ENCODE measurements at places on chromosomes 6 and 20.

DNA sequence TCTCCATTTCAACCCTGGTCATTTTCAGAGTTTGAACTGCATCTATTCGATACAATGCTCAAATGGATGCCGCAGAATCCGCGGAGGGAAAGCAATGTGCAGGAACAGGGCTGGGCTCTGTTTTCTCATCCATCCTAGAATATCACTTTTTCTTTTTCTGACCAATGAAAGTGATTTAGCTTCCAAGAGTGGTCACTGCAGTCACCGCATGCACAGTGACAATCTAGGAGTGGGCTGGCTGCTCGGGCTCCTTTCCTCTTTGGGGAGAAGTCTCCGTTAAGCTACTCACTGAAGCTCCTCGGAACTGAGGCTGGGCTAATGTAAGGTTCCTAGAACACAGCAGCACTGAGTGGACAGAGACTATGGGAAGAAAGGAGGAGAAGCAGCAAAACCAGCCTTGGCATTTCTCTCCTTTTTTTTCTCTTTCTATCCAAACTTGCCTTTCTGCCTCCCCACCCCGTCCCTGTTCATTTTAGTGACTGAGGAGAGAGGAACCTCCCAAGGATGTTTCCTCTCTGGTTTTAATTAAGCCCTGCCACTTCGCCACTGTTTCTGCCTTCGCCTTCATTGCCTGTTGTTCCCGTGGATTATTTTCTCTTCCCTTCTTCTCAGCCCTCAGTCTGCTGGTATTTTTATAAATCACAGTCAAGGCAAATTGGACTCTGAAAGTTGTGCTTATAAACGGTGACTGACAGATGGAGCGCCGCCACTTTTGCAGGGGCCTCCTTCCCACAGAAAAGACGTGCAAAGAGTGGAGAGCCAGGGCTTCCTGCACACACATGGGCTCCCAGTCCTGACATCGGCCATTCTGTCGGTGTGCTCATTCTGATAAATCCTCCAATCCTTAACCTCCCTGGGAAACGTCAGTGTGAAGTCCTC is 41.1 kb downstream of the RAMACL start:
- no peak for DNase-seq

GRCh38 chr6:124873066-124873410 is 89.2 kb upstream of the RNF217 start:
- DNase-seq = no peak

DNA sequence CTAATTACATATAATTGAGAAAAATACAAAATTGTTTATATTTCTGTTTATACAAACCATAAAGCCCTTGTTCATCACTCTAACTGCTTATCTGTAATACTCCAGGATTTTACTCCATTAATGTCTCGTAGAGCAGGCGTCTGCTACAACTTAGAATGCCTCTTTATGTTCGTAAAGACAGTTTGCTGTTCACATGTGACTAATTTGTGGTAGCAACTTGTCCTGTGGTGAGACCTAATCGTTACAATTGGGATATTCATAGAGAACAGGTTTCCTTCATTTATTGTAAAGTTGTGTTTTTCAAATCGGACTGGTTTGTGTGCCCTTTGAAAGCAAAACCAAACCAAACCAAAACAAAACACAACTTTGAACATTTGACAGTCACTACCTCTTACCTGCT is 149.7 kb downstream of the ASCC3 start:
- no peak for DNase-seq

GRCh38 chr20:20561172-20561571 is 151.3 kb downstream of the RALGAPA2 start:
- DNase-seq = no peak

DNA sequence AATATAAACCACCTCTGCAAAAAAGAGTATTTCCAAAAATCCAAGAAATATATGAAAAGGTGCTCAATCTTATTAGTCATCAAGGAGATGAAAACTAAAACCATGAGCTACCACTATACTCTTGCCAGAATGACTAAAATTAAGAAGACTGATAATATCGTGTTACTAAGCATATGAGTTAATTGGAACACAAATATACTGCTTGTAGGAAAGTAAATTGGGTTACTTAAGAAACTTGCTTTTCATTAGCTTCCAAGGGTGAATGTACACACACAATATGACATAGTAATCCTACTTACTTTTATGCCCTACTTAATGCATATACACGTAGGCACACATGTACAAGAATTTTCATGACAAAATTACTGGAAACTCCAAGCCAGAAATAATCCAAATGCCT is 3.4 kb downstream of the THEMIS start:
- DNase-seq = no peak

DNA sequence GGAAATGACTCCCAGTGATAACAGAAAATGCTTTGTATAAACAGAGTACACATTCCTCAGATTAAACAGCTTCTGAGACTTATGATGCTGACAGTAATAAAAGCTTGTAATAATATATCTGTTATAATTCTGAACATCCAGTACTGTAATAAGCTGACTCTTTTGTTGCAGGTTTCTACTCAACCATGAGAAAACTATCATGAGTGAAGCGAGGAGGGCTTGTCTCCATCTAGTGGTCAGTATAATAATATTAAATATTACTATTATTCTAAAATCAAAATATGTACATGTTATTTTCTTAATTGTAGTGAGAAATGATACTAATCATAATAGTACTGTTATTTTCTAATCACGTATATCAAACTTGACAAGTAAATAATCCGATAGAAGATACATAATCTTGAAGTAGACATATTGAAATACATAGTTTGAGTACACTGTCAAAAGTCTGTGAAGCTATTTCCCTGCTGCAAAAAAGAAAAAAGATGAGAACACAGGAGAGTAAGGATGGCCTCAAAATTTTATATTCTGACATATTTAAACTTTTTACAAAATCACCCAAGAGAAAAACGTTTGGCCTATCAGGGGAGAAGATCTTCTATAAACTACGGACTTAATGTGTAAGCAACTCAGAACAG is 183.1 kb downstream of the MOXD1 start:
- peak; percentile 15 for DNase-seq

DNA sequence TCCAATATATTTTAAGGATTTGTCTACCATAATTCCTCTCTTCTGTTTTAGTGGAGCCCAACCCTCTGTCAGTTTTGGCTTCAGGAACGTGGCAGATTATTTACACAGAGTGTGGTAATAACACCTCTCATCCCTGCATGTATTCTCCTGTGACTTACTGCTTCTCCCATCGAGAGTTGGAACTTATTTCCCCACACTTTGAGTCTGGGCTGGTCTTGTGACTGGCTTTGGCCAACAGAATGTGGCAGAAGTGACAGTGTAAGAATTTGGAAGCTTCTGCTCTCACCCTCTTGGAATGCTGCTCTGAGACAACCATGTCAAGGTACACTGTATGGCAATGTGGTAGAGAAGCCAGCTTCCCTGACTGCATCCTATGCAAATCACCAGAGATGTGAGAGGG is 407.7 kb downstream of the EPM2A start:
- no peak for DNase-seq

- no peak for DNase-seq
Measured at GRCh38 chr6:107689190-107689589, 134.9 kb downstream of the SCML4 start.

DNA sequence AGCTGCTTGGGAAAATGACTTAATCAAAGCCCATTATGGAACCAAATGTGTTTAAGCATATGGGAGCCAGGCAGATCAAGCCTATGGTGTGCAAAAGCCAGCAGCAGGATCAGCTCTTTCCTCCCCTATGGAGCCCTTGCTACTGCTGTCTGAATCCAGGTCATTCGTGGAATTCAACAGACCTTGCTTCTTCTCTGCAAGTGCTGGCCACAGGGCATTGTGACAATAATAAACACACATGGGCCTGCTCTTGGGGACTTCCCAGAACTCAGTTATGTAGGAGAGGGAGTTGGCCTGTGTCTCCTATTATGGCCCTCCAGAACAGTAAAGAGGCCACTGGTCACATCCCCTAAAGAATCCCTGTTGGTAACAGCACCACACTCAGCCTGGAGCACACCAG is 18.6 kb downstream of the GFOD1 start:
- DNase-seq = no peak

DNA sequence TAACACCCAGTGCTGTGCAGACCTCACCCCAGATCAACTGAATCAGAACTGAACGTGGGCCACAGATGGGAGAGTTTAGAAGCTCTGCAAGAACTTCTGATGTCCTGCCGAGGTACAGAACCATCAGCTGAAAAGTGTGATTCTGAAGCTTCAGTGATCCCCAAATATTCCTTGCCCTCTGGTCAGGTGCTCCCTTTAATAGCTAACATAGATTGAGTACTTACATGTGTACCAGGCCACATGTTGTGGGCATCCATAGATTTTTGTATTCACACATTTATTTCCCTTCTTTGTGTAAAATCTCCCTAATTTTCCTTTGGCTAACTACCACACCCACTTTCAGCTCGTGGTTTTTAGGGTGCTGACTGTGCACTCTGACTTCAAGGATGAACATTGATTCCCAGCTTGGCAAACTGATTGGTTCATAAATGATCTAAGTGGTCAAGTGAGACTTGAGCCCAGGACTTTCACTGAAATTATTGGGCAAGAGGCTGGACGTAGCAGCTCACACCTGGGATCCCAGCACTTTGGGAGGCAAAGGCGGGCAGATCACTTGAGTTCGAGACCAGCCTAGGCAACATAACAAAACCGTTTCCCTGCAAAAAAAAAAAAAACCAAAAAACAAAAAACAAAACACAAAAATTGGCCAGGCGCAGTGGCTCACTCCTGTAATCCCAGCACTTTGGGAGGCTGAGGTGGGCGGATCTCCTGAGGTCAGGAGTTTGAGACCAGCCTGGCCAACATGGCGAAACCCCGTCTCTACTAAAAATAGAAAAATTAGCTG is 162.2 kb downstream of the BCAS1 start:
- no peak for DNase-seq

- DNase-seq = no peak
Measured at GRCh38 chr6:29708432-29709179, 14.6 kb upstream of the HLA-F start.

- no peak for DNase-seq
Measured at GRCh38 chr6:128655978-128656498, 135.6 kb upstream of the PTPRK start.

DNA sequence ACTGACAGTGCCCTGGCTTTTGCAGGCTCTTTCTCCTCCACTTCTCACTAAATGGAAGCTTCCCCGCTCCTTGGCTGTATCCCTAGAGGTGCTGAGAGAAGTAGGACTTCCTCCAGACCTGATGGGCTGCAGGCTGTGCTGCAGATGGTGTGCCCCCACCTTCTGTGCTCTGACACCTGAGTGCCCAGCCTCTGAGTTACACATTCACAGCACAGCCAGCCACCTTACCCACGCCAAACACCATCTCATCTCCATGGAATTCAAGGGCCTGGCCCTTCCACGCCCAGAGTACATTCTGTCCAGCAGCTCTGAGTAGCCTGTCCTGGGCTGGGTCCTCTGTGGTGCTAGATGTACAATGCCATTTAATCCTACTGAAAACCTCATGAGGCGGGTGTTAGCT is 5.3 kb downstream of the SFTA2 start:
- DNase-seq = no peak

- DNase-seq = no peak
Measured at GRCh38 chr6:24796616-24797290, 2.0 kb downstream of the ARMH2 start.

DNA sequence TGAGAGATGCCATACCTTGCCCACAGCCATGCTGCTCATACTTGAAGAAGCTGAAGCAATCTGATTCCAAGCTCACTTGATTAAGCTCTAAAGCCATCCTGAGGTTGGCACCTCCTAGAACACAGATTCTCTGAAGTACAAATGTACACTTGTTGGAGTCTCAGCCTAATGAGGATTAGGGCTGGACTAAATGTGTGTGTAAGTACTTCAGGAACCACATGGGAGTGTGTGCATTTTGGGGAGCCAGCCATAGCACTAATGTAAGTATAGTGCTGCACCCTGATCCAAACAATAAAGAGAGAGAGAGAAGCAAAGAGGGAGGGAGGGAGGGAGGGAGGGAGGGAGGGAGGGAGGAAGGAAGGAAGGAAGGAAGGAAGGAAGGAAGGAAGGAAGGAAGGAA is 458.6 kb downstream of the MAFB start:
- DNase-seq = no peak

- no peak for DNase-seq
Measured at GRCh38 chr20:39623584-39624234, 661.6 kb downstream of the DHX35 start.

DNA sequence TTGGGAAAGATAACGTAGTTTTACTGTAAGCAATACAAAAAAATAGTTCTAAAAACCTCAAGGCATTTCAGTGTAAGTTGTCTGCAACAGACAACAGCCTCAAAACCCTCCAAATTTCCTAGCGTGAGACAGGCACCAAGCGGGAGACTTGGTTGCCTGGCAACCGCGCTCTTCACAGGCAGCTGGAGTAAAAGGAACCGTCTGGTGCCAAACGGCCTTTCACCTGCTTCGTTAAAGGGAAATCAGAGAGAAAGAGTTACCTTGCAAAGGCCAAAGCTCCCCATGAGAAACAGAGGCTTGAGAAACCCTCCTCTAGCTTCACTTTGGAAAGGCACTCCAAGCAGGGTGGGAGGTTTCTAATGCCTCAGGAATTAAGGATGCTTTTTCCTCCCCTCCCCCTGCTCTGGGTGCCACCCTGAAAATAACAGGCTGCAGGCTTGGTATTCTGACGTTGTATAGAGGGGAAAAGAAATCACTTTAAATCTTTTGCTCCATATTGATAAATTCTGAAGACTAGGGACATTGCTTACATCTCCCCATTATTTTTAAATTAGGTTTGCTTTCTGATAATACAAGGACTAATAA is 129.7 kb upstream of the UFL1 start:
- peak; percentile 81 for DNase-seq

DNA sequence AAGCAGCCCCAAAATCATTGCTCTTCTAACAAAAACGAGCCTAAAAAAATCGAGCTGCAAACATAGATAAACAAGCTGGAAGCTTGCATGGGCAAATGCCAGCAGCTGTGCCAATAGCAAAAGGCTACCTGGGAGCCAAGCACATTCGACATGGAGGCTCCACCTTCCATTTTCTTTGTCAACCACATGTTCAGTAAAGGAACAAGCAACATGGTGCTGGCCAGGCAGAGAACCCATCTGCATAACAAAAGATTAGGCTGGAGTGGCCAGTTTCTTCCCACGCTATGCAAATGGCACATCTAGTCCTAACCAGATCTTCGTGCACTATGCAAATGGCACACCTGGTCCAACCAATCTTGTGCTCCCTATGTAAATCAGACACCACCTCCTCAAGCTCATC is 110.5 kb downstream of the KIF16B start:
- DNase-seq = no peak

GRCh38 chr6:143673669-143674068 is 4.1 kb upstream of the PHACTR2 start:
- no peak for DNase-seq

GRCh38 chr6:31556307-31556706 is 8.9 kb downstream of the NFKBIL1 start:
- DNase-seq = no peak

- no peak for DNase-seq
Measured at GRCh38 chr20:33933469-33933909, 60.2 kb upstream of the RALY start.

GRCh38 chr6:2857580-2858337 is 16.1 kb upstream of the SERPINB1 start:
- DNase-seq = no peak

DNA sequence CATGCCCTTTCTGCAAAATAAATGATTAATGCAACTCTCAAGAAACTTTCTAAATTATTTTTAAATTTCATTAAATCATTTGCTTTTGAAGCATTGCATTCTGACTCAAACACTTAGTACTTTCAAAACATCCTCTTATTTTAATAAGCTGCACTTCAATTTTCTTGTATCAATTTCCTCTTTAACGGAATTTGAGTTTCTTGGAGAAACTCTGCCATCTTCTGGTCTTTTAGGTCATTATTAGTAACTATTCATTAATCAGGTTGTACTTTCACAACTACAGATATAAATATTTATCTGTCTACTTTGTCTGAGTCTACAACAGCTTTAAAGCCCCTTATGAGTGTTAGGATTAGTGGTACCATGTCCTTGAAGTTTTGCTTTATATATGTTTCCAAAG is 30.2 kb downstream of the TMX4 start:
- DNase-seq = no peak

Measured in NCI-H1417 treated with DMSO at 0.1 percent for 48 hours (cell line).